ENCODE measurements at places on chromosomes 5 and 9.

- DNase-seq = peak; percentile 44
Observed at GRCh38 chr9:135463140-135463539, 16.4 kb upstream of the PPP1R26 start.

GRCh38 chr5:169637085-169637548 lies at the start of gene DOCK2:
TSS of gene DOCK2 (plus strand) at chr5:169637275. CDS start at chr5:169637327, 52 bp downstream.
- no peak for DNase-seq

DNA sequence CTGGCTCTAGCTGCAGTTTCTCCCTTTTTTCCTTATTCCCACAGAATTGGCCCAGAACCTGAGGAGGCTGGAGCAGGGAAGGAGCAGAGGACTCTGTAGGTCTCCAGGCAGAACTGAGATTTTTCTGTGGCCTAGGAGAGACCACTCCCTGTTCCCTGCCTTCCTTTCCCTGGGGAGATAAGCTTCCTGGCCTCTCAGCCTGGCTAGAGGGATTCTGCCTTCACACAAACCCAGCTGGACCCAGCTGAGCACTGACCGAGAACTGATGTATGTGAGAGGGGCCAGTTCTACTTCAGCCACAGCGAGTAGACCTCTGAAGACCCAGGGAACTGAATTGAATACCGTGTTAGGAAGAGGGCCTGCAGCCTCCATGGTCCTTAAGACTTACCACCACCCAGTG lies 48.0 kb downstream of the RUSC2 start:
- DNase-seq = peak; percentile 52

- no peak for DNase-seq
Observed at GRCh38 chr5:149422366-149423048, 43.4 kb upstream of the IL17B start.

DNA sequence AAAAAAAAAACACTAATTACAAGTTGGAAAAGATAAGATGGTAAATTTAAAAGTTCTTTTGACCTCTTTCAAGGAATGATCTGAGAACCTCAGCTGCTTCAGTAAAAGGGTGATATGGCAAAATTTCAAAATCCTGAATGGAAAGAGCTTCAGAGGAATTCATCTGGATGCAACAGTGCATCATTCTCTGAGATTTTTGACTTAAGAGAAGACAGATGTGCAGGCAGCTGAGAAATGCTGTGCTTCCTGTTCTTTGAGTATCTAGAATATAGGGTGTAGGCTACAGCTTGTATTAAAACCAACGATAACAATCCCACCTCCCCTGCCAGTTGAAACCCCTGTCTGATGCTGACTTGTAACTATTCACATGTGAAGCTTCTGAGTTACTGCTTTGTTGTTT lies 6.2 kb downstream of the FRMPD1 start:
- peak; percentile 21 for DNase-seq

DNA sequence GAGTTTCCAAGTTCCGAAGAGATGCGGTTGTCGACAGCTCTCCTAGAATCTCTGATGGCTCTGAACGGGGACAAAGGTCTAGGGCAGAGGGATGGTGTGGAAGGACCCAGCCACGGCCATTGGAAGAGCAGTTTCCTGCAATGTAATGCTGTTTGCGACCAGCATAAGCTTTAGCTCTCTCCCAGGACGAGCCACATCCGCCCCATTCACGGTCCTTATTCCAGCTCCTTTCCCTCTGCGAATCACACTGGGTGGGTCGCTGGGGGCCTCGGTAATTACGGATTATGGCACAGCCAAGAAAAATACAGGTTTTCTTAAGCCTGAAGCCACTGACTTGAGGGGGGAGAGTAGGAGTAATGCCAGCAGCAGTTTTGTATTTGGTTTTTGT lies 22.7 kb downstream of the ANXA2R start:
- peak; percentile 45 for DNase-seq

GRCh38 chr9:85543196-85543595 lies 198.6 kb downstream of the AGTPBP1 start:
- no peak for DNase-seq

- peak; percentile 19 for DNase-seq
Observed at GRCh38 chr5:151675611-151676313, 11.0 kb downstream of the SPARC start.

DNA sequence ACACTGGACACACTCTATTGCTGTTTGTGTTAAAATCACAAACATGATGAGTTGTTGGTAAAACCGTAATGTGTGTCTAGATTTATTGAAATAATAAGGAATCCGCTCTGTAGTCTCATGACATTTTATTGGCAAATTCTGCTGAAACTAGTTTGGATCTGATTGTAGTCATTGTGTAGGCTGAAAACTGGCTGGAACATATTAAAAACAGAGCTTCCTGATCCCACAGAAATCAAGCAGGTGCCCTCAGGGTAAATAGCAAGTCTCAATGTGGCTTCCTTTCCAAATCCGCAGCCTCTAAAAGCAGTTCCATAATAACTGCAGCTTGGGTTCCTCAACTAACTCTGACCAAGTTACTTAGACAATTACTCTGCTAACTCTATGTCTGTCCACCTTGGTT lies 427.5 kb upstream of the KIF2A start:
- no peak for DNase-seq

GRCh38 chr9:29312327-29312726 lies 1739.0 kb upstream of the C9orf72 start:
- DNase-seq = no peak

GRCh38 chr5:127844581-127845021 lies 141.4 kb downstream of the CCDC192 start:
- DNase-seq = peak; percentile 86

GRCh38 chr9:113985968-113986585 lies 92.0 kb downstream of the AMBP start:
- DNase-seq = peak; percentile 65

- no peak for DNase-seq
Observed at GRCh38 chr9:113895526-113895925, 19.4 kb downstream of the ZNF618 start.

DNA sequence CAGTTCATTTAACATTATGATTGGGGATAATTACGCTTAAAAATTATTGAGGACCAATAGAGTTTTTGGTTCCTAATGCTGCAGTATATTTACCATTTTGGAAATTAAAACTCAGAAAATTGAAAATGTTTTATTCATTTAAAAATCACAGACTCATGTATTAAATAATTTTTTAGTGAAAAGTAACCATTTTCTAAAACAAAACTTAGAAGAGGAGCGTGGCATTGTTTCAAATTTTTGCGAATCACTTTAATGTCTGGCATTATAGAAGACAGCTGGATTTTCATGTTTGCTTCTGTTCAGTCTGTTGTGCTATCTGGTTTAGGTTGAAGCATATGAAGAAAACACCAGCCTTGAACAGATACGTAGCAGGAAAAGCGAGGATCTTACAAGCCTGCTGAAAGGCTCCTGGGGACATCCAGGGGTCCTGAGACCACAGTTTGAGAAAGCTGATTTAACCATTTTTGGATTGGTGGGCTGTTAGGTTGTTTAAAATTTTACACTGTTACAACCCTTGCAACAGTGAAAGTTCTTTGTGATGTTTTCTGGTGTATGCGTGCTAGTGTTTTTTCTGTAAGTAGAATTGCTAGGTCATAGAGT lies 1.6 kb downstream of the ZFYVE16 start:
- DNase-seq = peak; percentile 11

DNA sequence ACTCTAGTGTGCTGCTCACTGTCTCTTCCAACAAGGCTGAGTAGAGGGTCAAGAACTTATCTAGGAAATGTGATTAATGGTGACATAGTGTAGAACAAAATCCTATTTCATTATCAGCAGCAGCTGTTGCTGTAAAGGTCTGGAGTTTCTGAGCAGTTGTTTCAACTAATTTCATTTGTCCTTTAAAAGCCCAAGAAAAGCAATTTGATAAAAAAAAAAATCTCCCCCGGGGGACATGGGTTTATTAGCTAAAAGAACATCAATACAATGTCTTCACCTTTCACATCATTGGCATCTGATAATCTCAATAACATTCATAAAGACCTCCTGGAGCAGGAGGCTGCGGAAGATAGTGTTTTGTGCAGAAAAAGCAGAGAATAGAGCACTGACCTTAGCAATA lies 468.1 kb downstream of the KCTD16 start:
- DNase-seq = peak; percentile 1

DNA sequence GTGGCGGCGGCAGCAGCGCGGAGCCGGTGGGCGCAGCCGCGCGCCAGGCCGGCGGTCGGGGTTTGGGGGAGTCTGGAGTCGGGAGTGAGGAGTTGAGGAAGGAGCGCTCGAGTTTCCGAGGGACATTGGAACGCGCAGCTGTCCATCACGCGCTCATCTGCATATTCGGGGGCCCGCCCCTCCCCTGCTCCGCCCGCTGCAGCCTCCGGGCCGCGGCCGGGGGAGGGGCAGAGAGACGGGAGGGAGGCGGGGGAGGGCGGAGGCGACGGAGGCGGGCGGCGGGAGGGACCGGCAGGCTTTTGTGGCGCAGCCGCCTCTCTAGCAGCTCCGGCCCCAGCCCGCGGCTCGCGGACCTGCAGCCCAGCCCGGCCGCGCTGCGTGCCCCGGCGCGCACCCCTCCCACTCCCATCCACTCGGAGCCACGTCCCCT lies at the start of gene IRX2:
Gene IRX2 (minus strand): TSS at position 86 of the 430 bp plus-strand sequence. CDS start 264 bp downstream, outside the sequence.
- peak; percentile 90 for DNase-seq

DNA sequence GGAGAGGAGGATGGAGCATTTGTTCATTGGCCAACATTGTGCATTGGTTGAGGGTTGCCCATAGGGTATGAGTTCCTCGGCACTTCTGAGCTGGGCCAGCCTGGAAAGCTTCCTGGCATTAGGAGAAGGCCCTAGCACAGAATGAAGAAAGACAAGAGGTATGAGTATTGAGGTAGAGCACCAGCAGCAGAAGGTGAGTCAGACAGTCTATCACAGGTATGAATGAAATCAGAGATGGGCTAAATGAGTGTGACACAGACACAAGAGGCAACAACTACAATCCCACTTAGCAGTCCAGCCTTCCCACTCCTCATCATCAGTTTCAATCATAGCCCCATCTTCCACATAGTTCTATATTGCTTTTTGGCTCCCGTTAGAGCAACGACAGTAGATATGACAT lies 25.4 kb upstream of the TGFBR1 start:
- no peak for DNase-seq

GRCh38 chr9:13728917-13729811 lies 449.7 kb upstream of the MPDZ start:
- DNase-seq = peak; percentile 51

DNA sequence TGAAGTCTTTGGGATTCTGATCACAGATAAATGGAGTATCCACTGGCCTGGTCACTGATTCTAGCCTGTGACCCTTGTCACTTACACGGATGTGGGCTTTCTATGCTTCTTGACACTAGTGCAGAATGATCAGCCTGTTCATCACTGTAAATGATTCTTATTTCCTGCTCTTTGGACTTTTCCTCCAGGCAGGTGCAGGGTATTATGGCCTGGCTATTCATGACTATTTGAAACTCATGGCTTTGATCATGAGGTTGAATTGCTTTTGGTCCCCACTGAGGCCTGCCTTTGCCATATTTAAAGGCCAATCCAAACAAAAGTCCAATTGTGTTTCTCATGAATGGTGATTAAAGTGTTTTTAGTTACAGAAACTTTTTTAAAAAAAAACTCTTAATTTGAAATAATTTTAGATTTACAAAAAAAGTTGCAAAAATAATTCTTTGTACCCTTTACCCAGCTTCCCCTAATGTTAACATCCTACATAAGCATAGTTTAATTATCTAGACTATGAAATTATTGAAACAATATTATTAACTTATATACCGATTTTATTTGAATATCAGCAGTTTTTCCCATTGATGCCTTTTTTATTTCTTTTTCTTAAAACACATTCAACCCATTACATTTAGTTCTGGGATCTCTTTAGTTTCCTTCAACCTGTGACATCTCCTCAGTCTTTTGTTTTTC lies 68.1 kb downstream of the GALNT10 start:
- no peak for DNase-seq

DNA sequence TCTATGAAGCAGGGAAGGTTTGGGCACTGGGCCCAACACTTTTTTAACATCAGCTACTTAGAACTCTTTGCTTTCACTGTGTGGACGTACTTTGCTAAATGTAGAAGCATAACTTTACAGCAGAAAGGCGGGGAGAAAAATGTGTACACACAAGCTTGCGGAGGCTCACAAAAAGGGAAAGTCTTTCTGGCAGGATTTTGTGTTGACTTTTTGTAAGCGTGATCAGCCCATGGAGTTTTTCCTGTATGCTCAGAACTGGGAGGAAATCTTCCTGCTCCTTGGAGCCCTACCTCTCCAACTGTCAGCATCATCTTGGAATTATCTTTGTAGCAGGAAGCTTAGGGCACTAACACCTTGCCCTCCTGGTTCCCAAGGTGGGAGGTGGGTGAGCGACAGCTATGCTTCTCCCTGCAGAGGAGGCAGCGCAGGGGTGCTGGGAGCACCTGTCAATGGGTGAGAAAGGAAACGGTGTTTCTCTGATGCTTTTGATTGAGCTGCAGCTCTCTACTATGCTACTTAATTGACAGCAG lies 321.9 kb downstream of the GADD45G start:
- DNase-seq = no peak

DNA sequence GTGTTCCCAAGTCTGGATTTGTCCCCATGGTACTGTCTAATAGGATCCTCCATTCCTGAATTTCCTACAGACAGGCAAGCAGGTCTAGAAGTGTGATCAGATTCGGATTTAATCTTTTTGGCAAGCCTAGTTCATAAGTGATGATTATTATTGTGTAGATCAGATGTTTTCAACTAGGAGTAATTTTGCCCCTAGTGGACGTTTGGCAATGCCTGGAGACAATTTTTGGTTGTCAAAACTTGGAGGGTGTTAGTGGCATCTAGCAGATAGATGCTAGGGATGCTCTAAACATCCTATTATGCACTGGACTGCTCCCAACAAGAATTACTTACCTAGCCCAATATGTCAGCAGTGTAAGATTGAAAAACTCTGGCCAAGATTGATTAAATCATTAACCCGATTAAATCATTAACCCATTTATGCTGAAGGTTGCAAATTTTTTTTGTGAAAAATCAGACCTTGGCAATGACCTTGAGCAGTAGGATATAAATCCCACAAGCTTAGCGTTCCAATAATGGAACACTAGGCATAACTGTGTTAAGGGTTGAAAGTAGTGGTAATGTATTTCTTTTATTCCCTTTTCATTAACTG lies 28.2 kb downstream of the TCERG1 start:
- no peak for DNase-seq

DNA sequence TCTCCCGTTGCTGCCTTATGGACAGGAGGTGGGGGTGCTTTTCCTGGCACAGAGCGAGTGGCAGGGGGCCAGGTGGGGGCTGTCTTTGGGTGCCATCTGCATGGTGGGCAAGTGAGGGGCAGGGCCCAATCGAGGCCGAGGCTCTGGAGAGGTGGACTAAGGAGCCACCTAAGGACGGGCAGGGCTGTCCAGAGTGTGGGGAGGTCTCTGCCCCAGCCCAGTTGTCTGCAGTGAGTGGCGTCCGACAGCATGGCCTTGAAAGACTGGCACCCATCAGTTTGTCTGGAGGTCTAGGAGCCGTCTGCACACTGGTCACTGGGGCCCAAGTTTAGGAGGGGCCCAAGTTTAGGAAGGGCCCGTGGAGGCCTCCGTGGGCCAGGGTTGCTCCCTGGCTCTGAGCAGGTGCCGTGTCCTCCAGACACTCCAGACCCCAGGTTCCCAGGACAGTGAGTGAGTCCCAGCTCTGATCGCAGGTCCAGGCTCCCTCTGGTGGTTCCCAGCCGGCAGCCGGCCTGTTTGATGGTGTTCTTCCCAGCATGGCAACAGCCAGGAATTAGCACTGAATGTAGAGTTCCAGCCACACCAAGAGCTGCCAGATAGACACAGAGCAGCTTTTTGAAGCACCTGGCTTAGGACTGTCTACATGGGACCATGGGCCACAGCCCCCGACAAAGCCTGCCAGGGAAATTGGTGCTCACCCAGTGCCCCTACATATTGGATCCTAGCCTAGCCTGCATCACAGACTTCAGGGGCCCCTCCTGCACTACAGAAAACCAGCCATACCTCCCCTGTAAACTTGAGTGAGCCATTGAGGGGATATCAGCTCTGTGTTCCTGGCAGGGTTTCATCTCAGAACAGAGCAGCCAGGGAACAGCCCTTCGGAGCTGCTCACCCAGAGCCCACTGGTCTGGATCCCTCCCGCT lies 120.9 kb downstream of the WNK2 start:
- peak; percentile 65 for DNase-seq
